ENCODE measurements at places on chromosomes 11 and 22. TPM values are rescaled to one million over a fixed set of nuclear protein-coding genes. Genes with fewer than 3 reads are reported as not detected.
A peak's percentile ranks its signal among the peaks of the same experiment; 100 is the strongest.

The ARHGAP8 gene
- polyA plus RNA-seq: not detected

DNA sequence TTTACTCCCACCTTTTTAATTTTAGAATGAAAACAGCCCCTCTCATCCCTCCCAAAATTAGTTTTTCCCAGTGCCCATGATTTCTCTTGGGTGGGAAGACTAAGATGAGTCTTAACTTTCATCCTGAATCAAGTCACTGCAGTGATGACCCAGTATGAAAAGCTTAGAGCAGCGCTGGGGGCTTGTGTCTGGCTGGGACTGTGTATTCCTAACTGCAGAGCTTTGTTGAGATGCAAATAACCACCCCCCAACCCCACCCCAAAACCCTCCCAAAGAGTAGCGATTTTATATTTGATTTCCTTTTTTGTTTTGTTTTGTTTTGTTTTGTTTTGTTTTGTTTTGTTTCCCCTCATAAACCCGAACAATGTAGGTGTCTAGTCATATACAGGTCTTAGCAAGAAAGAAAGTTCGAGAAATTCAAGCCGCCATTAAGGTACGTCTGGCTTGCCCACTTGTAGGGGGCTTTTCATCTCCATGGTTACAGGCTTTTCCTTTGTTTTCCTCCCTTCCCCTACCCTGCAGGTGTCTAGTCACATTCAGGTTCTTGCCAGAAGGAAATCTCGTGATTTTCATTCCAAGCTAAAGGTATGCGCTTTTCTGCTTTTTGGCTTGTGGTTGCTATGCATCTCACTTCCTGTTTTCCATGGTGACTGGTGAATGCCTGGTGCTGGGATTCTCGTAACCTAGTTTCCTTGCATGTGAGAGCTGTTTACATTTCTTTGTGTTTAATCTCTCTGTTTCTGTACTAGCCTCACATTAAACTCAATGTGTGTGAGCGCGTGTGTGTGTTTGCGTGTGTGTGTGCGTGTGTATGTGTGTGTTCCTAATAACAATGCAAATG is 144.6 kb upstream of the RASSF10 start:
- DNase-seq: peak; percentile 2

DNA sequence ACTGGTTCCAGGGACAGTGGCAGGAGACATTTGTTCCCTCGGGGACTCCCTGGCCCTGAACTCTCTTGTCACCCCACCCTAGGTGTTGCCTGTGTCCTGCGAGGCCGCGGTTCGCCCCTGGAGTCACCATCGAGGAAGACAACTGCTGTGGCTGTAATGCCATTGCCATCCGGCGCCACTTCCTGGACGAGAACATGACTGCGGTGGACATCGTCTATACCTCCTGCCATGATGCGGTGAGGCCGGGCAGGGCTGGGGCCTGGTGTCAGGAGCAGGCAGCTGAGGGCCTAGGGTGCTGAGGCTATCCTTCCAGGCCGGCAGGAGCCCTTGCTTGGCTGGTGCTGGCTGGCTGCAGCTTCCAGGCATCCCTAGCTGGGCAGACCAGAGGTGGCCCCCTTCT is 17.7 kb upstream of the MYRF start:
- no peak for DNase-seq

DNA sequence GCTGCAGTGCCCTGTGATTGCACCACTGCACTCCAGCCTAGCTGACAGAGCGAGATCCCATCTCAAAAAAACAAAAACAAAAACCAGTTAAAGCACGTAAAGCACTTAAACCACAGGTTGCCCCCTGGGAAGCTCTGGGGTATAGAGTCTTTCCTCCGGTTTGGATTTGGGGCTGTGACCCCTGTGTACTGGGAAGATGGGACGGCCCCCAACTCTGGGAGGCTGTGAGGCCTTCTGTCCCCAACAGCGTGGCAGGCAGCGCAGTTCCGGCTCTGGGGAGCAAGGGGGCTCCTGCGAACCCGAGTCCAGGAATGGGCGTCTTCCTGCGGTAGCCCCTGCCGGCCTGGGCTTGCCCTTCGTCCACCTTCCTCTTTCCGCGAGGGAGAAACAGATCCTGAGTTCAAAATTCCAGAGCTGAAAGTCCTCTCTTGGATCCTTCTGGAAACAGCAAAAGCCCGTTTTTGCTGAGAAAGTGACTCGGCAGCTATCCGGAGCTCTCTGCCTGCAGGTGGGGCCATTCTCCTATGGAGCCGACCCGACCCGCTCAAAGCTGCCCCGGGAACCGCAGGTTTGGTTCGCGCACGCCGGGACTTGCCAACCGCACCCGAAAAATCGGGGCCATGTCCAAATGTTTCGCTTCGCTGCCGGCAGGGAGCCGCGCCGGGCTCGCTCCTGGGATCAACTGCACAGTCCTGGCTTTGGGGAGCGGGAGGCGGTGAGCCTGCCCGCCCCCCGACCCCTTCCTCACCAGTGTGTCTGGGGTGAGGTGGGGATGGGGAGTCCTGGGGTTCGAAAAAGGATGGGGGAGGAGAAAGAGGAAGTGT is 36.3 kb upstream of the POLA2 start:
- peak; percentile 21 for DNase-seq

- DNase-seq: no peak
Measured at GRCh38 chr11:65183201-65183891, 1.6 kb downstream of the CAPN1 start.

- no peak for DNase-seq
Measured at GRCh38 chr11:85619499-85619898, 7.6 kb downstream of the DLG2 start.

All from CD14-positive monocyte (primary cell).